ENCODE measurements at places on chromosomes 13 and 19. TPM values are rescaled to one million over a fixed set of nuclear protein-coding genes. Genes with fewer than 3 reads are reported as not detected.

The TEX29 gene
- total RNA-seq: not detected

DNA sequence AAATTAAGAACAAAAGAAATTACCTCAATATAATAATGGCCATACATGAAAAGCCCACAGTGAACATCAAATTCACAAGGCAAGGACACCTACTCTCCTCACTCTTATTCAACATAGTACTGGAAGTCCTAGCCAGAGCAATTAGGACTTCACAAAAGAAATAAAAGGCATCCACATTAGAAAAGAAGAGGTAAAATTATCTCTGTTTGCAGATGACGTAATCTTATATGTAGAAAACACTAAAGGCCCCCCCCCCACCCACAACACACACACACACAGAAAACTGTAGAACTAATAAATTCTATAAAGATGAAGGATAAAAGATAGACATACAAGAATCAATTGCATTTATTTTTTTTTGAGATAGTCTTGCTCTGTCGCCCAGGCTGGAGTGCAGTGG, 25.5 kb upstream of the LATS2 start:
- no peak for DNase-seq

GRCh38 chr19:1363599-1363998, 20.1 kb upstream of the NDUFS7 start:
- no peak for DNase-seq

DNA sequence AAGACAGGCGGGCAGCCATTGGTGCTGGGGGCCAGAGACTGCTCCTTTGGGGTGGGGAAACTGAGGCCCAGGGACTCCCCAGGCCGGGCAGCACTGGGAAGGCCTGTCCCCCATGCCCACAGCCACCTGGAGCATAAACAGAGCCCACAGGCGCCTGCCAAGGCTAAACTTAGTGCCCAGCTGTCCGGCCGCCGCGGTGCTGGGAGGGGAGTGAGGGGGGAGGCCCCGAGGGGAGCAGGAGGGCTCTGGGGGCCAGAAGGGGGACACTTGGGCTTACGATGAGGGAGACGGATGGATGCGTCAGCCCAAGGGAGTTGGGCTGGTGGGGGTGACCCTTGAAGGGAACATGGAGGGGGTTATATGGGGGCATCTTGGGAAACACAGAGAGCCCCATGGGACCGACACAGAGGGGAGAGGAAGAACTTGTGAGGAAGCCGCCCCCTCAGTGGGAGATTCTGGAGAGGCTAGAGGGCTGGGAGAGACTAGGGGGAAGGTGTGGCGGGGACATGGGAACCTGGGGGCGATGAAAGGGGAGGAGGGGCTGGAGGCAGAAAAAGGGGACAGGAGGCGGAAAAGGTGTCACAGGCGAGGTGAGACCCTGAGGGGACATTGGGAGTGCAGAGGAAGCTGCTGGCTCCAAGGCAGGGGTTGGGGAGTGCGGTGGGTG, 2.2 kb downstream of the CERS1 start:
- DNase-seq: no peak

The ACTMAP gene
- total RNA-seq: 6.4 TPM

DNA sequence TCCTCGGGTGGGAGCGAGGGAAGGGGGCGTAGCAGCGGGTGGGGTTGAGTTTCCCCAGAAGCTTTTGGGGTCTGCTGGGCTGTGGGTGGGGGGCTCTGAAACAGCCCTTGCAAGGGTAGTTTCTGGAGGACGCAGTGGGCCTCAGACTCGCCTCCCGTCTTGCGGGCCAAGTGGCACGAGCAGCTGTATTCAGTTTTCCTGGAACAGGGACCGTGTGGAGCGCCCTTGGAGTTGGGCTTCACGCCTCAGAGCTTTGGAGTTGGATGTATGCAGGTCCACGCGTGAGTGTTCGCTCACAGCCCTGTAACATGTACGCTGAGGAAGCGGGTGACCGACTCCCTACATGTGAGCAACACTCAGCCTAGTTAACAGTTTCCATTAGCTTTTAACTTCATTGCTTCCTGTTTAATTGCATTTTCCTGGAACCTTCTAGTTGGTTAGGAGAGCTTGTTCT, 603 bp downstream of the TM9SF2 start:
- DNase-seq: no peak

The MARCHF2 gene
- 110 TPM for total RNA-seq

DNA sequence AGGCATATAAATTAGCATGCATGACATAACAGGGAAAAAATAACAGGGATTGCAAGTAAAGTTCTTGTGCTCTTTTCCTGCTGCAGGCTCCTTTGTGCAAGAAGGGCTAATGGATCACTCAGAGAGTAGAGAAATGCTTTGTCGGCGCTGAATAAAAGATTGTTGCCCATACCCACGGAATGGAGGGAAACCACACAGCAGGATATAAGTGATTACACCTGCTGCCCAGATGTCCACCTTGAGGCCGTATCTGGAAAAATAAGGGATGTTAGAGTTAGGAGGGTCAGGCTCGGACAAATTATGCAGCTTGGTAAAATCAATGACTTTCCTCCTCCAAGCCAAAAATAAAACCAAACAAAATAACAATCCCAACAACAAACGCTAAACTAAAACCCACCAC, 322.3 kb downstream of the DCLK1 start:
- DNase-seq: no peak

The FBXW9 gene
- 1.7 TPM for total RNA-seq

DNA sequence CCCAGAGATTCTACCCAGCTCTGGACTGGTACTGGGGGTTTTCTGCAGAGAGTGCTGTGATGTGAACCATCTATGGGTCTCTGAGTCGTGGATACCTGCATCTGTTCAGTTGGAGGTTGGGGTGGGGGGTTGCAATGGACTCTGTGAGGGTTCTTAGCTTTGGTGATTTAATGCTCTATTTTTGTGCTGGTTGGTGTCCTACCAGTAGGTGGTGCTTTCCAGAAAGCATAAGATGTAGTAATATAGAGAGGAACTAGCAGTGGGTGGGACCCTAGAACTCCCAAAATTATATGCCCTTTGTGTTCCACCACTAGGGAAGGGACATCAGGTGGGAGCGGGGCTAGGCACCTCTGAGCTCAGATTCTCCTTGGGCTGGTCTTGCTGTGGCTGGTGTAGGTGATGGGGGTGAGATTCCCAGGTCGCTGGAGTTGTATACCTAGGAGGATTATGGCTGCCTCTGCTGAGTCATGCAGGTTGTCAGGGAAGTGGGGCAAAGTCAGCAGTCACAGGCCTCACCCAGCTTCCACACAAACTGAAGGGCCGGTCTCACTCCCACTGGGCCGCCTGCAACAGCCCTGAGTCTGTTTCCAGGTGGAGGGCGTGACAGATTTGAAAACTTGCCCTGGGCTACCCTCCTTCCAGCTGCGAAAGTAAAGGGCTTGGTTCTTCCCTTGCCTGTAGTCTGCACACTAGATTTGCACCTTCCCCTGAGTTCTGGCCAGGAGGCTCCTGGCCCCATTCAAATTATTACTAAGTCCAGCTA, 573.0 kb upstream of the SLITRK1 start:
- DNase-seq: no peak

GRCh38 chr13:45926741-45927140, 75.2 kb upstream of the SIAH3 start:
- no peak for DNase-seq

The ZNF835 gene
- 7.3 TPM for total RNA-seq

DNA sequence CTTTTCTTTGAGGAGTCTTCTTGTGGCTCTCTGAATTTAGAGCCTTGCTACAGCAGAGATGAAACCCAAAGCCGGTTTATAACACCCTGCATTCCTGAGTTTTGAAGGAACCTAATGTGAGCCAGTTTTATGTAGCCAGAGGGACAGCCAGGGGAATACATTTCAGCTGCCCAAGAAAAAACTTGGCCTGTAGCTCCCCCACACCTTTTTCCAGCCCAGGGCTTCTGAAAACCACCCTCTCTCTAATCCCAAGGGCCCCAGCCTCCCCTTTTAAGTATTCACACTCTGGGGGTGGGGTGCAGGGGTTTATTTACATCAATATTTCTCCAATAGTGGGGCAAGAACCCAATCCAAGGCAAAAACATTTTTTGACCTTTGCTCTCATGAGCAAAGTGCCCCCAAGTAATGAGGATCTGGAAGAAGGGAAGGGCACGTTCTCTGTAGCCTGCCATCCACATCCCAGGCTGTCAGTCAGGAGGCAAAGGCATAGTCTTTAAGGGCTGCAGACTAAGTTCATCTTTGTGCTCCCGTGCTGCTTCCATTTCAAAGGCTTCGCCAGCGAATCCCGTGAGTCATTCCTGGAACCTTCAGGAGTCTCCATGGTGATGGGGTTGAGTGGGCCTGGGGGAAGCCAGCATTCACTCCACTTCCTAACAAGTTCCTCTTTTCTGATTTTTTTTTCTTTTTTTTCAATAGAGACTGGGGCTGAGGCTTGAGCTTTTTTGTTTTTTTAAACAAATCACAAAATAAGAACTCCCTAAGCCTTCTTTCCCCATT, 33.2 kb upstream of the MEDAG start:
- DNase-seq: no peak

The FCHO1 gene
- 0.24 TPM for total RNA-seq

DNA sequence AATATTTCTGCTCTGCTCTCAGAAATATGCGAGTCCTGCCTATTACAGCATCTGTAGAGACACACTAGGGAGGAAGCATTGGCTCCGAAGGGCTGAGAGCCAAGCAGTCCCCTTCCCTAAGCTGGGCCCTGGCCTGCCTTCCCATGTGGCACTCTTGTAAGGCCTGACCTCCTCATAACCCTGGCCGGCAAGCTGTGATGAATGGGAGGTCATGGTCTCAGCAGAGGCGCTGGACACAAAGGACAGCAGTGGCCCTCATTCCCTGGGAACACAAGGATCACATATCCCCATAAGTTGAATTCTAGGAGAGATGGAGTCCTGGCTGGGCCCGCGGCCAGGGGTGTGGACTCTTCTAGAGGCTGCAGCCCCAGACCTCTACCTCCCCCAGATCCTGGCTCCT, 483.3 kb downstream of the ZNF536 start:
- no peak for DNase-seq

DNA sequence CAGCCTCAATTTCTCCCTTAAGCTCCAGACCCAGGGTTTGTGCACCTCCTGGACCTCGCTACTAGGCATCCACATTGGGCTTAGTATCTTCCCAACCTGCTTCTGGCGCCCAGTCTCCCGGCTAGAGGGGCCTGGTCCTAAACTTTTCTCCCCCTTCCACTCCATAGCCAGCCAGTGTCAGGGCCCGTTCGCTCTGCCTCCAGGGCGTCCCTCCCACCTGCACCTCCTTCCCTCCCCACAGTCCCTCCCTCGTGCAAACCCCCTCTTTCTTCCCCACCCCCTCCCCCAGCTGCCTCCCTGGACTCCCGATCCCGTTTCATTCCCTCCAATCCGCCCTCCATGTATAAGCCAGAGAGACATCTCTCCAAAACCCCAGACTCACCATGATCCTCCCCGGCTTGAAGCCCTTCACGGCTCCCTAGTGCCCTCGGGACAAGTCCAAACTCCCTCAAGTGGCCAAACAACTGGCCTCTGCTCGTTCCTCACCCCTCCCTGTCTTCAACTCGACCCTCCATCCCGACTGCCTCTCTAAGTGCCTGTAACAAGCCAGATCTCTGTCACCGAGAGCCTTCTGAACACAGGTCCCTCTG, 997 bp upstream of the SAMD4B start:
- no peak for DNase-seq

DNA sequence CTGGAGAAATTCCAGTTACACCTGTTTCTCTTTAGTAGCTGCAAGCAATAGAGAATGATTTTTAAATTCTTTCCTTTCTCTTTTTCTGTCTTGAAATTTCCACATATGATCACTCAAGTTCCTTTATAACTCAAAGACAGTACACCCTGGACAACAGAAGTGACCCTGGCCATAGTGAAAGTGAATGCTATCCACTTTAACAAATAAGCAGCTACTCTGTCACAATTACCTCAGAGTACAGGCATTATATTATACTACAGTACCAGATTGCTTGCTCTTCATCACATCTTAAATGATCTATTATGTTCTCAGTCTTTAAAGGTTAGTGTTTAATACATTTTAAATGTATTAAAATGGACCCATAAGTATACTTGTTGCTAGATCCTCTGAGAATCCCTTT, 136.2 kb downstream of the KLF12 start:
- no peak for DNase-seq

The PLK5 gene
- total RNA-seq: not detected

The SH2D3A gene
- not detected for total RNA-seq

The CEACAM7 gene
- not detected for total RNA-seq

DNA sequence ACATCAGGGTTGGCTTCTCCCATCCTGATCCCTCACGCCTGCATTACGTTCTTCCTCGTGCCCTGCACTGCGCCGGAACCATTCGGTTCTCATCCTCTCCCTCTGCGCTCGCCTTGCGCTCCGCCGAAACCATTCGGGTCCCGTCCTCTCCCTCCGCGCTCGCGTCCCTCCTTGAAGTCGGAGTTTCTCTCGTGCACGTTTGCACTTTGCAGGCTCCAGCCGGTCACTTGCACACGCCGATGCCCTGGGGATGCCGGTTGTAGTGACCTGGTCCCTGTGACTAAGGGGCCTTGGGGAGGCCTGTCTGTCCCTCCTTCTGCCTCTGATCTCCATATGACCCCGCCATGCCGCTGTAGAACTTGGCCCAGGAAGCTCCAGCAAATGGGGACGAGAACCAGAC, 265.8 kb downstream of the TEX29 start:
- DNase-seq: no peak

The SMAD9 gene
- total RNA-seq: 1.9 TPM

The PPP1R12C gene
- total RNA-seq: 140 TPM

DNA sequence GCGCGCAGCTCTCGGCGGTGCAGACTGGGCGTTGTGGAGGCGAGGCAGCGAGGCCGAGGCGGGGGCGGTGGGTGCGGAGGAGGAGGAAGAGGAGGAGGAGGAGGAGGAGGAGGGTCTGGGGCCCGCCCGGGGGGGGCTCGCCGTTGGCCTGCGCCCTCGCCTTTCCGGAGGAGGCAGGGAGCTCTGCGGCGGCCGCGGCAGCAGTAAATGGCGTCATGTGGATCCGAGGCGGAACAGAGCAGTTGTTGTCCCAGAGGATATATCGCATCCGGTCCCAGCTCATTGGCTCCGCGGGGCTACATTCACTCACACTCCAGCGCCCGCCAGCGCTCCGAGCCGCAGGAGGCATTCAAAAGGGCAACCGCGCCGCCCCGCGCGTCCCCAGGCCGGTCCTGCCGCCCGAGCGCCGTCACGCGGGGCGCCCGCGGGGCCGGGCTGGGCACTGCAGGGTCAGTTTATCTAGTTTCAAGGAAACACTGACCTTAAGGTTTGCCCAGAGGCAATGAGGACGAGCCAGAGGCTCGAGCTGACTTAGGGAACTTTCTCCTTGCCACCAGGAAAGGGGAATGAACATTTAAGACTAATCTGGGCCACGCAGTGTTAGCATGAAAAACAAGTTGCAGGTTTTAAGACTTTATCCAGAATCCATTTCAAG, at the start of gene SPRY2:
Gene SPRY2 (minus strand): TSS at position 26 of the 655 bp plus-strand sequence. CDS start 3,421 bp downstream, outside the sequence.
- peak; percentile 96 for DNase-seq

DNA sequence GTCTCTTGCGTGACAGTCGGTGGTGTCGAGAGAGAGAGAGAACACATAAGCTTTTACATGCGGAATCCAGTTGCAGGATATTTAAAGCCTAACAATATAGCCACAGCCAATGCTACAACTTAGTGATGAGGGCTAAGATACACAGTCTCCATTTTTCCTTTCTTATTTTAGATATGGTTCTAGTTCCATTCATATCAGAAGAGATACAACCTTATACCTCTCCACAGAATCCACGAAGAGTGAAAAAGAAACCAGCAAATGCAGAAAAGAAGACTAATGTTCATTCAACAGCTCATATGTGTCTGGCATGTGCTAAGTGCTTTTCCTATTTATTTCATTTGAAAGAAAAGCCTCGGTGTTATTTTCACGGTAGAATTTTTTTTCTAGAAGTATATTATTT, 249.0 kb upstream of the SLITRK1 start:
- no peak for DNase-seq

The TINCR gene
- total RNA-seq: not detected

The IFNL1 gene
- total RNA-seq: not detected

GRCh38 chr13:26663791-26664190, 96.8 kb downstream of the GPR12 start:
- no peak for DNase-seq

The PET100 gene
- total RNA-seq: 205 TPM

- no peak for DNase-seq
These were observed 1.2 kb upstream of the DCT start for GRCh38 chr13:94480672-94481145.
